ENCODE measurements at places on chromosomes 12 and 14.

DNA sequence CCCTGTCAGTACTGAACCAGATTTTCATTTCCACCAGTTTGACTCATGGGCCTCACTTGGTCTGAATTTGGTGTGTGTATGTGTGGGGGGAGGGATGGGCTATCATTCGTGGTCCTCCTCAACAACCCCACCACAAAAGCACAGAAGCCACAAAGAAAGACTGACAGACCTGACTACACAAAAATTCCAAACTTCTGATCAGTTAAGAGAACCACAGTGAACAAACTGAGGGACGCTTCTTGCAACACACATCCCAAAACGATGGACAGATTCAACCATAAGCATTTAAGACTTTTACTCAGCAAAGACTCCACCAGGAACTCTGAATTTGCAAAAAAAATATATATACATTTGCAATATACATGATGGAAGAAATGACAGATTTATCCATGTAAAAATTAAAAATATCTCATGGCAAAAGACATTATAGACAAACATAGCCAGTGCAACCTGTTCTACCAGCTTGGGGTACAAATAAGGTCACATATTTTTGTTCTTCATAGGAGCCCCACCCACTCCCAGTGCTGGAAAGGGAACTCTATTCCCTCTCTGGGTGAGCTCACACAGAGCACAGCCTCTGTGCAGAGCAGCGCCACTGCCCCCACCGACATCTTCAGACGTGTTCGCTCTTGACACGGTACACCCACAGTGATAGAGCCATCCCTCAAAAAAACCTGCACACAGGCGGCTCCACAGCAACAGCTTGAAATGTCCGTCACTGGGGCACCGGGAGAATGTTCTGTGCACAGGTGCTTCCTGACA is 49.7 kb downstream of the JAG2 start:
- DNase-seq = no peak

- DNase-seq = no peak
Observed at GRCh38 chr14:105151084-105151837, 17.3 kb downstream of the JAG2 start.

DNA sequence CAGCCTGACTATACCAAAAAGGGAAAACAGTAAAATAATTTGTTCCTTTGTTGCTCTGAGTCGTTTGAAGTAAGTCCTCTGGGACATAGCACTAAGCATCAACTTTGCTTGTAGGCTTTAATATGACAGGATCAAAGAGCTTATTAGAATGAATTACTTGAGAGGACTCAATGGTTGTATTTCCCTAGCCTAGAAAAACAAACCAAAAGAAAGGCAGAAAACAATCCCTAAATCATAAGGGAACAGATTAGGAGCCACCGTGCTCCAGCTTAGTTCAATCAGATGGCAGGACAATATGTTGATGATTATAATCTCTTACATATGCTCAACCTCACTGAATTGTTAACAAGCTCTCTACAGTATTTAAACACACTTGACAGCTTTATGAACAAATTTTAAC is 988.4 kb downstream of the FLRT2 start:
- no peak for DNase-seq

- no peak for DNase-seq
Observed at GRCh38 chr12:47819138-47819895, 386 bp downstream of the HDAC7 start.

DNA sequence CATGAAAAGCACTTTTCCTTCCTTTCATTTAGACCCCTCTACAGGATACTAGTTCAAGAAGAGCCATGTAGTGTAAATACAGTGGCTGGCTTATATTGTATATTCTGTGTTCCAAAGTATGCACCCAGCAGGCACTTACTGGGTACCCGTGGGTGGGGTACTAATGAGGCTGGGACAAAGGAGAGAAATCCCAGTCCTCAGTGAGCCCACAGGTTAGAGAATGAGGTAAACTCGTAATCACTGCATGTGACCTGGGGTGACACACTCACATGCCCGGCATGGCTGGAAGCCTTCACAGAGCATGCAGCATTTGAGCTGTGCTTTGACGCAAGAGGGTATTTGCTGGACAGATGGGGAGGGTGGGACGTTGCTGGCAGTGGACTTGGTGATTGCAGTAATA is 17.1 kb downstream of the SLC24A4 start:
- no peak for DNase-seq

- no peak for DNase-seq
Observed at GRCh38 chr12:1877169-1877878, 41.1 kb downstream of the CACNA2D4 start.

DNA sequence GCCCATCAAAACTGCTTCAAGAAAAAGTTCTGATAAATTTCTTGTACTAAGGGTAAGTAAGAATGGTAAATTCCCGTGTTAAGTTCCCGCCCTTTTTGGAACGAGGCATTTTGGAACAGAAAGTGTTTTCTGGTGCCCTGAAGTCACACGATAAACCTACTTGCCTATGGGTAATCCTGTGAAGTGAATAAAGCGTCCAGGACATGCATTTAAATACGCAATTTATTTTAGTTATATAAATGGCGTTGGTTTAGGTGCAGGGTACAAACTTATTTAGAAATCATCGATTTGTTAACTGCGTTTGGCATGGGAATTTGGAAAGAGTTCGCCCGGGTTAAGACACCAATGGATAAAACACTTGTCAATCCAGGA is 715 bp upstream of the RAP1B start:
- no peak for DNase-seq

GRCh38 chr12:120085920-120086645 is 30.5 kb downstream of the RAB35 start:
- no peak for DNase-seq

DNA sequence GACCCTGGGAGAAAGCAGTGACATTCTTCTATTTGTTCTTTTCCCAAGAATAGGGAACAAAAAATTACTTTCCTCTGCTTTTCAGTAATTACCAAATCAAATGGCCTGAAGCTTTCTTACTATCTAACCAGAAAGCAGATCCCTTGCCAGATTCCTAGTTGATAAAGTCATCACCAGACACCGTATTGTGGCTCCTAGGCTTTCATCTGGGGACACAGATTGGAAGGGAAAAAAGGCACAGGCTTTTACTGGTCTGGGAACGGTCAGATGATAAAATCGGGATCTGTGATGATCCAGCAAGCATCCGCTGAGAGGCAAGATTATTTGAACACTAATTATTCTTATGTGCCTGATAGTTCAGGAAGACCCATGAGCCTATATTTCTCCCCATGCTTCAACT is 79.1 kb upstream of the BCL2L14 start:
- no peak for DNase-seq

GRCh38 chr12:95545731-95546490 is 5.4 kb downstream of the USP44 start:
- DNase-seq = no peak

GRCh38 chr12:104426926-104427546 is 29.7 kb upstream of the CHST11 start:
- no peak for DNase-seq

DNA sequence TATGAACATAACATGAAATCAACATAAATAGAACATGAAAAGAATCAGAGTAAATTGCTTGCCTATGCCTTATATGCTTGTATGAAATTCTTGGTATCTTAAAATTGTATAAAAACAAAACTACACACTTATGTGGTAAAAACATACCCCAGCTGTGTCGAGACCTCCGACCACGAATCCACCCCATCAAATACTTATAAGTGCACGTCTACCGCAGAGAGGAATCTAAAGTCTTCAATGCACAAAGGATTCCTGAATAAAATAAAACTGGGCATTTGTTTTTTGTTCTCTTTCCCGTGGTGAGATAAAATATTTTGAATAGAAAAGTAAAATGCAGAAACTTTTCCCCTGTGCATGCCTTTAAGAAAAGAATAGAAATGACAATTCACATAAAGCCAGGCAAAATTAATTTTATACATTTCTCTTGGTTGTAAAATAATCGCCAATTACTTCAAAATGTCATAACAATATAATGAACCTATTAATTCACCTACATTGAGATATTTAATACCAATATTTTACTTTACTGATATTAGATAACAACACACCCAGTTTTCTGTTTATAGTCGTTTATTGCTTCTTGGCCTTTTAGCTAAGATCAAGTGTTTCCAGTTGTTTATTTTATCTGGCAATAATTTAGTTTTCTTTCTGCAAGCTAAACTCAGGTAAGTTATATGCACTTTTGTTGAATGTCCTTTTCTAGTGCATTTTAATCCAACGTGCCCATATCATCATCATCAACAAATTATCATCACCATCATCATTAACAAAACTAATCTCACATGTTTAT is 1.0 kb downstream of the KLRK1 start:
- no peak for DNase-seq

DNA sequence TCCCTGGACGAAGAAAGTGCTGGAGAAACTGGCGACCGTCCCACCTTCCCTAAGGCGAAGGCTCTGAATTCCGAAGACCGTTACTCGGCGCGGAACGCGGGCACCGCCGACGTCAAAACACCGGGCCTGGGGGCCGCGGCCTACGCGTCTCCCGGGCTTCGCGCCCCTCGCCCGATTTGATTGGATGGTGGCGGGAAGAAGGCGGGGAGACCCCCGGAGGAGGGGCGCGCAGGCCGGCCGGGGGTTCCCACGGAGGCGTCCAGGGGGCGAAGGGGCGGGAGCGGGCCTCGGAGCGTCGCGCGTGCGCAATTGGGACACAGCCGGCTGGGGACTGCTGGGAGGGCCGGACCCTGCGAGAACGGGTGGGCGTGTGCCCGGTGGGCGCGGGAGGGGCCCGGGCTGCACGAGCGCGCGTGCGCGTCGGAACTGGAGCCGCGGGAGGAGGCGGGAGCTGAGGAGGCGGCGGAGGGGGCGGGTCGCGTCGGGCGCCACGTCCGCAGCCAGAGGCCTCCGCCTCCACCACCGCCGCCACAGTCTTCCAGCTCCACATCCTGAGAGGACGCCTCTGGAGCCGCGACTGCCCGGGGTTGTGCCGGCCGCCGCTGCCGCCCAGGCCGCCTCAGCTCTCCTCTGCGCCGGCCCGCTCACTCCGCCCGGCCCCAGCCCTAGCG is at the start of gene TMEM263:
Gene TMEM263 (plus strand): TSS at position 531 of the 671 bp plus-strand sequence. CDS start 11,210 bp downstream, outside the sequence.
- DNase-seq = peak; percentile 78

DNA sequence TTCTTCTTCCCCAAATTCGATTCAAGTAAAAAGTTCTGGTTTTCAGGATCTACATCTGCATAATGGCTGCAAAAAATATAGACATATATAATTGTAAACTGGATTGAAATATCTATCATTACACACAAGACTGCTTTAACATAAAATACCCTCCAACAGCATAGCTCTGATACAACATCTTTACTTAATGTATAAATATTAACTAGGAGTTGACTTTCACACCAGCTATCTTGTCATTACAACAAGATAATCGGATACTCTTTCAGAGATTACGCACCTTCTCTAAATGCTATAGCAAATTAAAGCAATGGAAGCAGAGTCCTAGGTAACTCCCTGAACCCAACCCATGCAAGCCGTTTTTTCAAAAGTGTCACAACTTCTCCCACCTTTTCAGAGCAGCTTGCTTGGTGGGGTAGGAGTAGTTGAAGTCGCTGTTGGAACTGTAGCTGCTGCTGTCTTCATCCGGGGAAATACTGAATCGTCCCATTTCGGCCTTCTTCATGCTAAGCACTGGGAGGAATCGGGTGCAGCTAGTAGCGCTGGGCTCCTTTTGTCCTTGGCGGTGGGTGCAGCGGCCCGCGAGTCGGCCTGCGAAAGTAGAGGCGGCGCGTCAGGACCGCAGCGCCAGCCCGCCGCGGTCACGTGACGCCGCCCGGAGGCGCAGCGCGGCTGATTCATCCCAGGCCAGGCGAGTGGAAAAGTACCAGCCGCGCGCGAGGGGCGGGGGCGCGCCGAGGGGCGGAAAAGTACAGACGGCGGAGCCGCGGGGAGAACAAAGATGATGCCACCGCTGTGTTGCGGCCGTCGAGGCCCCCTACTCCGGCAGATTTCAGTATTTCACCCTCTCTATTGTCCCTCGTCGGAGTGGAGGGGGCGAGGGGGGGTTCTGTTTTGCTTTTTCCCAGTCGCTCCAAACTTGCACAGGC is 1.5 kb downstream of the SLC38A2 start:
- DNase-seq = peak; percentile 65

- DNase-seq = no peak
Observed at GRCh38 chr12:12811343-12811742, 1.8 kb upstream of the DDX47 start.

DNA sequence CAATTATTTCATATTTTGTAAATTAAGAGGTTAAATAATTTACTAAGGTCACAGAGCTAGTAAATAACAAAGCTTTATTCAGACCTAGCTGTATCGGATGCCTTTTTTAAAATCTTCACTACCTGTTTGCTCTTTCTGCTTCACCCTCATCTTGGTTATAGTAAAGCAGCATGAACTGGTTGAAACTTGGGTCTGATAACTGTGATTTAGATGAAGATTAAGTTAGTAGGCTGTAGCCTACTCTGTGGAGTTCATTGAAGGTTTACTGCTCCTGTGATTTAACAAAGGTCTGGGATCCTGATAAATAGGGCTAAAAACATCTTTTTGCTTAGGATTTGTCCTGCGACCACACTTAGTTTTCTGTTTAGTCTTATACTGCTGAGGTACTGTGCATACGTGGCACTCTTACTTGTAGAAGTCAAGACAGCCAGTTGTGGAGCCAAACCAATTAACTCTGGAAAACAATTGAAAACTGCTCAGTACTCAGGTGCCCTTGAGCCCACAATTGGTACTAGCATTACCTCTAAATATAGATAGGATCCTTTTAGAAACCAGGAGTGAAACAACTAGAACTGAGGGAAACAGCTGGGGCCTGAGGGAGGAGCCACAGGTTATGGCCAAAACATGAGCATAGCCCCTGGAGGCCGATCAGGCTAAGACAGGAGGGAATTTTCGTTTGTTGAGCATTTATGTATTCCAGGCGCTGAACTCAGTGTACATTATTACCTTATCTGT is 2.3 kb downstream of the SPATS2 start:
- DNase-seq = peak; percentile 35
